ENCODE measurements at places on chromosomes 4 and X.
A peak's percentile ranks its signal among the peaks of the same experiment; 100 is the strongest.

GRCh38 chr4:128811571-128812441, 2.3 kb downstream of the JADE1 start:
- peak; percentile 60 for DNase-seq

GRCh38 chr4:168978001-168978700, 31.9 kb downstream of the CBR4 start:
- DNase-seq = no peak

GRCh38 chr4:37662251-37662650, 23.9 kb downstream of the RELL1 start:
- DNase-seq = no peak

- no peak for DNase-seq
Measured at GRCh38 chr4:67083496-67083895, 461.8 kb downstream of the CENPC start.

- no peak for DNase-seq
Measured at GRCh38 chr4:93960450-93960849, 131.9 kb downstream of the ATOH1 start.

GRCh38 chrX:1392376-1393068, 609 bp upstream of the SLC25A6 start:
- DNase-seq = no peak

- no peak for DNase-seq
Measured at GRCh38 chr4:41839916-41840854, 91.7 kb upstream of the PHOX2B start.

- no peak for DNase-seq
Measured at GRCh38 chrX:40166582-40166981, 68.8 kb upstream of the BCOR start.

DNA sequence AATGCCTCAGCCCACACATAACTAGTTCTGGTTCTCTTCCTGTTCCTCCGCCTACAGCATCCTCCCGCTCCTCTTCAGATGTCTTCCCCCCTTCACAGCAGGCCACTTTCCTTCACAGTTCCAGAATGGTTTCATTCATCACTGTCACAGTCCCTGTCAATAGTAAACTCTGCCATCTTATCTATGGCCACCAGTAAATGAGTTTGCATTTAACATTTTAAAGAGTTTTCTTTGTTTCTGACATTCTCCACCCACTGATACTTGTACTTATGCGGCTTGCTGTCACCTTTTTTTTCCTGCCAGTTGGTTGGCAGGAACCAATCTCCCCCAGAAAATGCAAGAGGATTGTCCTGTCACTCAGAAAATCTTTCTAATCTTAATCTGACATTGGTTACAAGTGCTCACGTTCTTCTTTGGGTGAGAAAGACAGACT, 114.1 kb downstream of the GLUD2 start:
- no peak for DNase-seq

DNA sequence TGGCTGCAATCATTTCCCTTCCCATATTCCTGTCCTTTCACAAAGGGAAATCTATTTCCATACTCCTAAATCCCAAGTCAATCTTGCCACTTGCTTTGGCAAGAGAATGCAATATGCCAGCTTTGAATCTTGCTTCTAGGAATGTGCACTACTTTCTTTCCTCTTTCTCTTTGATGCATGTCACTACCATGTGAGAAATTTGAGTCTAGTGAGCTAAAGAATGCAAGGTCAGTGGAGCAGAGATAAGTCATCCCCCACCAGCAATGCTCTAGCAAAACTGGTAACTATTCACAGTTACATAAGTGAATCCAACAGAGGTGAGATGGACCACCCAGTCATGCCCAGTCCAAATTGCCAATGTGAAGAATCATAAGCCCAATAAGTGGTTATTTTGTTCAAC, 910.4 kb downstream of the RAB28 start:
- no peak for DNase-seq
